NCI-H82 (cell line): ENCODE measurements at places on chromosomes 4 and X.
A peak's percentile ranks its signal among the peaks of the same experiment; 100 is the strongest.

DNA sequence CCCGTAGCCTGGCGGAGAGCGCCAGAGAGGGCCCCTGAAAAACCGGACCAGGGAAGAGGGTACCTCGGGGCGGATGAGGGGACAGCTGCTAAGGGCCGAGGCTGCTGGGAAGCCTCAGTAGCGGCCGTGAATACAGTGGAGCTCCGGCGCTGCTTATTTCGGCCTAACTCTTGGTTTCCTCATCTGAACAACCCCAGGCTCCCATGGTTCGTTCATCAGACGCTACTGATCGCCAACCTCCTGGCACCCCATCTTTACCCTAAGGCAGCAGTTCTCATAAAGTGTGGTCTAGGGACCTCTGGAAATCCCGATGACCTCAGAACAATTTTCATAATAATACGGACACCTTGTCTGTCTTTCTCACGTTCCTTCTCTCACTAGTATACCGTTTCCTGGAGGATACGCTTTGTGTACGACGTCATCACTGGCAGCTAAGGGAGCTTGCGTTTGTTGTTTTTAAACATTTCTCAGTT, 645 bp upstream of the RAB28 start:
- peak; percentile 52 for DNase-seq

GRCh38 chr4:24915121-24915922, 2.5 kb upstream of the CCDC149 start:
- peak; percentile 32 for DNase-seq

DNA sequence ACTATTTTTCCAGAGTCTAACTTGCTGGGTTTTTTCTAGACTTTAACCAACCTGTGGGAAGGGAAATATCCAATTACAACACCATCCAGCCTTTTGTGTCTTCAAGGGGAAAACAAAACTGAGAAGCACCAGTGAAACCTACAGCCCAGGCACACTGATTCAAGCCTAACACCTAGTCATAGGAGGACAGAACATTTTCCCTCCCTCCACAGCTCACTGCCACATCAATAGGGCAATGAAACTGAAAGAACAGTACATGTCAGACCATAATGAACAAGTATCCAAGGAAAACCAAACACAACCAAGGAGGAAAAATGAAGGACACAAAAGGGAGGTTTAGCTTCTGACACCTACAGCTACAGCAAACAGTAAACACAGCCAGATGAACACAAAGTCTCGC, 17.6 kb downstream of the MAGEA8 start:
- DNase-seq = no peak

- DNase-seq = no peak
These were observed 121.6 kb upstream of the GRID2 start for GRCh38 chr4:92182006-92182735.

DNA sequence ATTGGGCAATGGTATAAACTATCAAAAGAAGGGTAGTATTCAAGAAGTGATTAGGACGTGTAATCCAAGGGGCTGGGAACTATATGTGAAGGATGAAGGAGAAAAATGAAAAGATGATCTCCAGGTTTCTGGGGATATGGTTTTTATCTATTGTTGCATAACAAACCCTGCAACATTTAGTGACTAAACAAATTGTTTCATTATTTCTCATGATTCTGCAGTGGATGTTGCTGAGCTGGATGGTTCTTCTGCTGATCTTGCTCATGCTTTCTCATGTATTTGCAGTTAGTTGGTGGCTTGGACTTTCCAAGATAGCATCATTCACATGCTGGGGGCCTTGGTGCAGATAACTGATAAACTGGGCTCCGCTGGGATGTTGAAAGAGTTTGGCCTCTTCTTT, 29.1 kb downstream of the PHOX2B start:
- no peak for DNase-seq

GRCh38 chr4:113564493-113564892, 197.0 kb downstream of the CAMK2D start:
- no peak for DNase-seq

GRCh38 chrX:148947399-148947975, 447.1 kb downstream of the AFF2 start:
- peak; percentile 21 for DNase-seq

DNA sequence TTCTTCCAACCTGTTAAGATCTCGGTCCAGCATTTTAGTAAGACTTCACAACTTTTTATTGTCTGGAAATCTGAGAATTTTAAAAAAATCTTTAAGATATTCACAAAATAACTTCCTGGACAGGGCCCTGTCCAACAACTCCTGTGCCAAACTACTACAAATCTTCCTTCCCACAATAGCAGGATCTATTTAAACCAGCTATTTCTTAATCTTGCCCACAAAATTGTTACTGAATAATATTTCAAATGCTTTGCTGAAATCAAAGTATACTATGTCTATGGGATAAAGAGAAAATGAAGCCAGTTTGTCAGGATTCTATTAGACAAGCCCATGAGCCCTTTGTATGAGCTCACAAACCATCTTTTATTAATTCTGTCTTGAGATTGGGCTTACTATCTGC, 104.1 kb upstream of the DDIT4L start:
- DNase-seq = no peak

DNA sequence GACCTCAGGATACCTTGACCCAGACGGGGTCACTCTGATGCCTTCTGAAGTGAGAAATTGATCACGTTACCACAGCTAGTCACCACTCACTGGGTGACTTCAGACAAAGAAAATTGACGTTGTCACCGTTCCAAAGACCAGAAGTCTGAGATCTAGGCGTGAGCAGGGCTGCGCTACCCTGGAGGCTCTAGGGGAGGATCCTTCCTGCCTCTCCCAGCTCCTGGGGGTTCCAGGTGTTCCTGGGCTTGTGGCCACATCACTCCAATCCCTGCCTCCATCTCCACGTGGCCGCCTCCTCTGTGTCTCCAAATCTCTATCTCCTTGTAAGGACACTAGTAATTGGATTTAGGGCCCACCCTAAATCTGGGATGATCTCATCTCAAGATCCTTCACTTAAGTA, 48.9 kb upstream of the CD99 start:
- DNase-seq = no peak

- no peak for DNase-seq
These were observed 486.6 kb upstream of the TENM3 start for GRCh38 chr4:181756451-181757095.

DNA sequence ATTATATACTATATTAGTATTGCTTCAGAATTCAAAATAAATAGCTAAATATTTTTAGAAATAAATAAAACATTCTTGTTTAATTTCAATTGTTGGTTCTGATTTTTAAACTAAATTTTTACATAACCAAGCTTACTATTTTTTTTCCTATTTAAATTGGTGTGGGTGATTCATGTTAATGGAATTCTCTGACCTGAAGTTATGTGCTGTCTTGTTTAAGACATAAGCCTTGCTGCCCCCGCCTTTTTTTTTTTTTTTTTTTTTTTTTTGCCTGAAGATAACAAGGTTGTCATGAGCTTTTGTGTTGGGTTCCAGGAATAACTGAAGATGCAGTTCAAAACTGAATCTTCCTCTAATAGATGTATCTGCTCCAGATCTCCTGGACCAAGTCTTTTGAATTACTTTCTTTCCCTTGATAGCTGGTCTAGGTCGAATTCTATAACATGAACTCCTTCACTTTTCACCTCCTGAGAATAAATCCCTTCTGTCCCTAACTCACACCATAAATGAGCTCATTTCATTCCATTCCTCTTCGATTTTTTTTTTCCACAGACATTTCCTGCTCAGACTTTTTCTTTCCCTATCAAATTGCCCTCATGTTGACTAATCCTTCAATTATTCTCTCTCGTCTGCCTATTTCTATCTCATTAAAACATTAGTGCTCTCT, 261.5 kb upstream of the FTHL17 start:
- DNase-seq = no peak

- DNase-seq = no peak
These were observed 458.9 kb upstream of the TEX13C start for GRCh38 chrX:124860736-124861135.

DNA sequence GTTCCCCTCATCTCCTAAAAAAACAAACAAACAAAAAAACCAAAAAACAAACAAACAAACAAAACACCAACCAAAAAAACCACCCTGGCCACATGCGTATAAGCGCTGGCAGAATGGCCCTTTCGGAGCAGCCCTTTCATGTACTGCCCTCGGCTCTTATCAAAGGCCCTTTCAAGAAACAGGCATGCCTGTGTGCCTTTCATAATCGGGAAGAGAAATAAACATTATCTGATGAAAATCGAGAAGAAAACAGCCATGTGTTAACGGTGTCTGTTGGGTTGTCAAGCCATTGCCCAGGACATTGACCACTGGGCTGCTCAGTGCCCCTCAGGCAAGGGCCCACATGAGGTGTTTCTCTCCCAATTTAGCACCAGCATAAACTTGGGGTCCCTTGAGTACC, 68.3 kb downstream of the PJA1 start:
- no peak for DNase-seq

DNA sequence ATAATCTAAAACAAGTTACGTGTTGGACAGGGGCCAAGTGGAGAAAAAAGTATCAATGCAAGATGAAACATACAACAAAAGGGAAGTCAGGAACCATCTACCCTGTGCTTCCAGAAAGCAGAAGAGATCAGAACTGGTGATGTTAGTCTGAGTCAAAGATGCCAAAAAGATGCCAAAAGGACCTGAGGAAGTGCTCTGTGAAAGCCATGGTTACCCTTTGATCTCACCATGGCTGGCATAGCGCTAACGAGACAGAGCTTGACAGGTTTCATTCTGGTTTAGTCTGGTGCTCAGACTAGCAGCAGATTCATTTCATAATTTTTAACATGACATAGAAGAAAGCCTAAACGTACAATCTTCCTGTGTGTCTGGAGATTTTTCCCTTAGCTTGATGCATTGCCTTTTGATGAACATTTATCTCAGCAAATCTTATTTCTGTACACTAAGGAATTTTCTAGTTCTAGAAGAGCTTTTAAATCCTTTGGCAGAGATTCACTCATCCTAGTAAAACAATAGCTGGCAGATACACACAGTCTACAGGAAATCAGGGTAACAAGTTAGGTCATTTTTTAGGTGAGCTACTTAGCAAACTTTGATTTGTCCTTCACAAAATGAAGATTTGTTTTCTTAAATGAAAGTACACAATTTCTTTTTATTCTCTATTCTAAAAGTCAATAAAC, 87.7 kb downstream of the COL25A1 start:
- no peak for DNase-seq

DNA sequence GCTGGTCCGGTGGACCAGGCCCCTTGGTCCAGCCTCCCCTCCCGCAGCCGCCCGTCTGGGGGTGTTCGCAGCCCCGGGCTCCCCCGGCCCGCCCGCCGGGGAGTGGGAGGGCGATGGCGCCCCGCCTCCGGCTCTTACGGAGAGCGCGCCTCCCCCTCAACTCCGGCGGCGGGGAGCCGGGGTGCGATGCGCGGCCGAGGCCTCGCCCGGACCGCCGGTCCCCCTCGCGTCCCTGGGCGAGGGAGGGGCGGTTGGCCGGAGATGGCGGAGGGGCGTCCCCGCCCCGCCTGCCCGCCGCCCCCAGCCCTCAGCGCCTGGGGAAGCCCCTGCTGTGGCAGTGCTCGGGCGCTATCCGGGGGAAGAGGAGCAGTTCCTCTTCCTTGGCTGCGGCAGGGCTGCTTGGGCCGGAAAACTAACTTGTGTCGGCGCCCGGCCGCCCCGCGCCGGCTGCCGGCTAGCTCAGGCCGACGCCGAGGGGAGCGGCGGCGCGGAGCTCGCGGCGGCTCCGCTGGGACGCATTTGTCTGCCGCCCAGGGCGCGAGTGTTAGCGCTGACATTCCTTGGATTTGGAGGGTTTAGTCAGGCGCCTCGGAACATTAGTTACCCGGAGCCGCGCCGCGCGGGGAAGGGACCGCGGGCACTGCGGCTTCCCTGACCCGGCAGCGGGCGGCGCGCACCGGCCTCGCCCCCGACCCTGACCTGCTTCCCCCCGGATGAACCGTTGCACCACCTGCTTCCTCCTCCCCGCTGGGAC, 994 bp downstream of the GALNT7 start:
- peak; percentile 64 for DNase-seq

- no peak for DNase-seq
These were observed 109.5 kb upstream of the TEX13C start for GRCh38 chrX:125210146-125210545.

DNA sequence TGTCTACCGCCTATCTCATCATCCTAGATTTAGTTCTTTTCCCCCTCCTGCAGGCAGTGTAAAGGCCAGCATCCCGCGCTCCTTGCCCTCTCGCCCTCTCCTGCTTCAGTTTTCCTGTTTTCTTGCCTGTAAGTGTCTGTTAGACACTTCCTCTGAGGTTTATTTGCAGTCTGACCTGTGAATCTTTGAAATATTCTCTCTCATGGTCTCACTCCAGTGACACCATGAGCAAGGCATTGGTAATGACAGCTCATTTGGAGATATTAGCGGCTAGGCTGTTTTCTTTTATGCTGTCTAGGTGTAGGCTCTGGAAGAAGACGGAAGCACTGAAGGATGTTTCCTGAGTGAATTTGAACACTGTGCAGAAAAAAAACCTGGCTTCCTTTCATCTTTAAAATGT, 179.6 kb downstream of the KDR start:
- no peak for DNase-seq

- DNase-seq = no peak
These were observed 36.6 kb downstream of the CCNG2 start for GRCh38 chr4:77193511-77194102.

DNA sequence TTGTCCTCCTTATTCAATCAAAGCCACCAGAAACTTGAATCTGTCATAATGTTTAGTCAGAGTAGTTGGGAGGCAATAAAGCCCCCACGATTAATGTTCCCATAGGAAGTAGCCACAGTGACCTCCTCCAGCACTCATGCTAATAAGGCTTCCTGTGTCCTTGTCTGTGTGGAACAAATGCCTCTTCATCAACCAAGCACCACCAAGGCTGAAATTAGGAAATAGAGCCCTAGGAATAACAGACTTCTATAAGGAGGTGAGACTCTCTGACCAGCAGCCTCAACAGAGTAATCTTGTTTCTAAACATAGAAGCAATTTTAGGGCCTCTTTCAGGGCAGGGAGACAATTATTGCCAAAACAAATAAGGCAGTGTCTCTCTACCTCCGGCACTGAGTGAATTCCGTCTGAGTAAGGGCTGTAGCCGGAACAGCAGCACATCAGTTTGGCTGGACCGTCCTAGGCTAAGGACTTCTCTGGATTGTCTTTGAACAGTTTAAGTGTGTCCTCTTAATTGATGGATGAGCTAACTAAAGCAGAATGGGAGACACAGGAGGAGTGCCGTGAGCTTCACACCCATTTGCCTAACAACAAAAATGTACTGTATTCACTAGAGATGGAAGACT, 329.2 kb upstream of the HAND2 start:
- DNase-seq = no peak

DNA sequence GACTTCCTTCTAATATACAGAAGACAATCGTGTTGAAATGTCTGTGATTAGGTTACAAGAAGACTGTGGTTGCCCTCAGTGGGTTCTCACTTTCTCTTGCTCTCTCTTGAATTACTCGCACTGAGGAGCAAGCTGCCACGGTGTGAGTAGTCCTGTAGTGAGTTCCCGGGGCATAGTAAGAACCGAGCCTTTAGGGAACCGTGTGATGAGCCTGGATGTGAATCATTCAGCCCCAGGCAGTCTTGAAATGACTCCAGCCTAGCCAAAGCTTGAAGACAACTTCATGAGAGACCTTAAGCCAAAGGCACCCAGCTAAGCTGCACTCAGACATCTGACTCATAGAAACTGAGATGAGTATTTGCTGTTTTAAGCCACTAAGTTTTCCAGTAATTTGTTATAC, 292.7 kb downstream of the SPOCK3 start:
- no peak for DNase-seq
